ENCODE measurements at places on chromosomes 5 and 9.

DNA sequence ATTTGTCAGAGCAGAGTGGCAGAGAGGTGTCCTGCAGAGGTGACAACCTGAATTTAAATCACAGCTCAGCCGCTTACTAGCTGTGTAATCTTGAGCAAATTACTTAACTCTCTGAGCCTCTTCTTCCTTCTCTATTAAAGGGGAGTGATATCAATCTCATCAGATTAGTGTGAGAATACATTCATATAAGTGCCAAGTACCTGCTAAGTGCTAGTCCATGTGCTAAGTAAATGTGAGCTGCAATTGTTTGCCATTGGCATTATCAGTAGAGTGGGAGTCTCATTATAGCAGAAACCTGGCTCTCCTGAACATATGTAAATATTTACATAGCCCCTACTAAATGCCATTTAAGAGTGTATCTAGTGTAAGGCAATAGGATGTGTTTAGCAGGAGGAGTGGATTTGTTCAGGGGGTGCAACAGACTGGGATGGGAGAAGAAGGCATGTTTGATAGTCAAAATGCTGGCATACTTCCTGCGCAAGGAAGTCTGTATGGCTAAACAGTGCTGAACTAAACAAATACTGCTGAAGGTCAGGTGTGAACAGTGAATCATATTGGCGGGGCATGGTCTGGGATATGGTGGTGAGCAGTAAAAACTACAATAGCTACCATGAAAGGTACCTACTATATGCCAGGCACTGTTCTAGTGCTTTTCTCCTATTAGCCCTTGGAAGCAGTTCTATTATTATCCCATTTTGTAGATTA is 74.5 kb downstream of the F2RL2 start:
- DNase-seq, result no peak

- DNase-seq, result peak; percentile 78
Observed at GRCh38 chr9:2809692-2810419, 34.0 kb downstream of the PUM3 start.

GRCh38 chr5:179608131-179608581 is 15.3 kb downstream of the HNRNPH1 start:
- DNase-seq, result no peak

DNA sequence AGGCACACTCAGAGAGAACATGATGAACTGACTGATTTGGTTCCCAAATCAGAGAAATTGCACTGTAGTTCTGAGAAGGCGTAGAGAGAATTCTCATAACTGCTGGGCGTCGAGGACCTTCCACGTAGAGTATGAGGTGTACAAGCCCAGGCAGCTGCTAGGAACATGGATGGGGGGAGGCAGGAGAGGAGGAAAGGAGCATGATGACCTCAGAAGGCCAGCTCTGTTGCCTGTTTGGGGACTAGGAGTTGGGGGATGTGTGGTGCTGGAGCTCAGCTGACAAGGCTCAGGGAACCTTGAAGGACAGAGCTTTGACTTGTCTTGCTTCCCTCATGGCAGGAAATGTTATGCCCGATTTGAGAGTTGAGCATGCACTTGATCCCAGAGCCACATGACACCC is 485.4 kb downstream of the IRX1 start:
- no peak for DNase-seq

DNA sequence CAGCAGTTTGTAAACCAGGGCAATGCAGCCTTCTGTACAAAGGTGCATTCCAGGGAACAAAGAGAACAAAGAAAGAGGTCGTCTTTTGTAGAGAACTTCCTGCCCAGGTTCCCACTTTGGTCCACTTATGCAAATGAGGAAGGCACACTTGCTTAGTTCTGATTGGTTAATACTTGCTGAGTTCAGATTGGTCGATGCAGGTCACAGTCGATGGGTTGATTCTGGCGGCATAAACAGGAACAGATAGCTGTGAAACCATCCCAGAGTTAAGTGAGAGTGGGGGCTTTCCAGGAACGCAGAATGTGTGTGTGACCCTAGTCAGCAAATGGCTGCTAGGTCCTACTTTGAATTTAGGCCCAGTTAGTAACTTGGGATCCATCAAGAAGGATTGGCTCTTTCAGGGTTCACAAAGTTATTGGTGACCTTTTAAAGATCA is 1.8 kb upstream of the ADAMTS13 start:
- no peak for DNase-seq

DNA sequence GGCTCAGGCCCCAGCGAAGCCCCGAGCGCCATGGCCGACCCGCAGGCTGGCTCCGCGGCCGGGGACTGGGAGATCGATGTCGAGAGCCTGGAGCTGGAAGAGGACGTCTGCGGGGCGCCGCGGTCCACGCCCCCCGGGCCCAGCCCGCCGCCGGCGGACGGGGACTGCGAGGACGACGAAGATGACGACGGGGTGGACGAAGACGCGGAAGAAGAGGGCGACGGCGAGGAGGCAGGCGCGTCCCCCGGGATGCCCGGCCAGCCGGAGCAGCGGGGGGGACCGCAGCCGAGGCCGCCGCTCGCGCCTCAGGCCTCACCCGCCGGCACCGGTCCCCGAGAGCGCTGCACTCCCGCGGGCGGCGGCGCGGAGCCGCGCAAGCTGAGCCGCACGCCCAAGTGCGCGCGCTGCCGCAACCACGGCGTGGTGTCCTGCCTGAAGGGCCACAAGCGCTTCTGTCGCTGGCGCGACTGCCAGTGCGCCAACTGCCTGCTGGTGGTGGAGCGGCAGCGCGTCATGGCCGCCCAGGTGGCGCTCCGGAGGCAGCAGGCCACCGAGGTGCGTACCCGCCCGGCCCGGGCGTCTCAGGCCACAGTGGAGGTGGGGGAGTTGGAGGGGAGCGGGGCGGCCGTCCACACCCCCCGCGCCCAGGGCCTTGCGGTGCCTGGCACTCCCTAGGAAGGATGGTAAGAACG is 1.6 kb downstream of the DMRT2 start:
- no peak for DNase-seq

DNA sequence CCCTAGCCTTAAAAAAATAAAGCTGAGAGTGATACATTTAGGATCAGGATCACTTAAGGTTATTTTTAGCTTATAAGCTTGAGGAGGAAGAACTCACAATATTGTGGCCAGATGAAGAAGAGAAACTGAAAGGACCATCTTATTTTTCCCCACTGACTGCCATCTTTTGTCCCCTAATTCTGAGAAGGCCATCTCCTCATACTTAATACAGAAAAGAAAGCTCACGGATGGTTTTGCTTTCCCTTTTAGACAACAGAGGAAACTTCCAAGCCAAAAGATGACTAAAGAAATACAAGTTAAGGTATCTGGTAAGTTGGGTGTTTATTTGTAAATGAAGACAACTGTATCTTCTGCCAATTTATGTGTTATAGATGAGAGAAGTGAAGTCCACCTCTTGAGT is 36.4 kb downstream of the ERAP1 start:
- DNase-seq, result no peak

- DNase-seq, result no peak
Observed at GRCh38 chr5:140049713-140050112, 6.6 kb upstream of the NRG2 start.

GRCh38 chr5:98602534-98603112 is 170.8 kb upstream of the RGMB start:
- DNase-seq, result no peak

- DNase-seq, result no peak
Observed at GRCh38 chr9:98189412-98189811, 3.0 kb downstream of the CORO2A start.

Data from fibroblast of the conjunctiva (primary cell).